ENCODE measurements at places on chromosomes 12 and 14.

DNA sequence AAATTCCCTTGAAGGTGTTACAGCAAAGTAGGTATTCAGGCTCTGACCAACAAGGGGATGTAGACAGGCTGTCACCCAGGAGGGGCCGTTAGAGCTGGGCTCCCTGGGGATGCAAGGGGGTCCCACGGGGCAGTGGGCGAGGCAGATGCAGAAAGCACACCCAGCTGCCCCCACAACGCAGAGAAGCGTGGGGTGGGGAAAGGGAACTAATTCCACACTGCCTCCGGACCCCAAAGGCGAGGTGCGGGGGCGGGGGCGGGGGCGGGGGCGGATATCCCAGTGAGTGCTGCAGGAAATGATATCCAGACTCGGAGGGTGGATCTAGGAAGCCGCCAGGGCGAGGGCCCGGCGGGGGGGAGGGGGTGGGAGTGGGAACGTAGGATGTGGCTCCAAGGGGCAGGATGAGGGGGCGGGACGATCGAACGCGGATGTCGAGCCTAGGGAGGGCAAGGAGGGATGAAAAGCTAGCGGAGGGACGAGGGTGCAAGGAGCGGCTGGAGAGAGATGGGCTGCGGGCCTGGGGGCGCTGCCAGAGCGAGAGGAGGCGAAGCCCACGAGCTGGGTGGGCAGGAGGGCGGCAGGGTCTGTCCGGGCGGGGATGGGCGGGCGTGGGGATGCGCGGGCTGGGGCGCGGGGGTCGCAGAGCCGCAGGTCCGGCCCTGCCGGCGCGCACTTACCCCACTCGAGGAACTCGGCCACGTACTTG is 874 bp downstream of the CDC42BPB start:
- DNase-seq: no peak

- DNase-seq: no peak
These were observed 33.9 kb upstream of the NAV3 start for GRCh38 chr12:77796775-77797174.

- no peak for DNase-seq
These were observed 277.6 kb downstream of the SOX5 start for GRCh38 chr12:23671881-23672280.

DNA sequence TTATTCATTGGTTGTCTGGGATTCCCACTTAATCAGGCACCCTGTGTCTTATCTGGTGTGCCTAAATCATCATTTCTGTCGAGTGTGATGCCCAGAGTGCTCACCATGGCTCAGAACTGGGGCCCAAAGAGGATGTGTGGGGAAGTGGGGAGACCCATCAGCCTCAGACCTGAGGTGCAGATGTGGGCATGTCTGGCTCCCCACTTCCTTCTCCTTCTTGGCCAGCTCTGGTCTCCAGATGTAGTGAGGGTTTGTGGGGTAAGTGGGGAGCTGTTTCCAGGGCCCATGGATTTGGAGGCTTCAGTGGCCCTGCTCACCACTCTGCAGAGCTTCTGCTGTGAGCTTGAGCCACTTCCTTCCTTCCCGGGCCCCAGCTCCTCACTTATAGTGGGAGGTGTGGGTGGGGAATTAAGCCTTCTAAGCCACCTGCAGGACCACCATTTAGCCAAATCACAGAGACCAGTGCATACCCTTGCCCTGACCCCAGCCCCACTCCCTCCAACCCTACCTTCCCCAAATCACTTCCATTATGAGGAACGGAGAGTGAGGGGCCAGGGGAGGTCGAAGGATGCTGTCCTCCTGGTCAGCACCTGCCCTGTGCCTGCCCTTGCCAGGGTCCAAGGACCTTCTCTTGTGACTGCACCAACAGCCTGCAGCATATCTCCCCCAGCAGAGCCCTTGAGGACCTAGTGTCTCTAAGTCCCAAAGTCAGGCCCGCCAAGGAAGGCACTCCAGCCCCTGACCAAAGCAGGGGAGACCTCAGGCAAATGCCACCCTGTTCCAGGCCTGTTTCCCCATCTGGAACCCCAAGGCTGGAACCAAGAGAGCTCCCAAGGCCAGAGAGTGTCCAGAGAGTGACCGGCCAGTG is 278.2 kb upstream of the RTL1 start:
- no peak for DNase-seq

DNA sequence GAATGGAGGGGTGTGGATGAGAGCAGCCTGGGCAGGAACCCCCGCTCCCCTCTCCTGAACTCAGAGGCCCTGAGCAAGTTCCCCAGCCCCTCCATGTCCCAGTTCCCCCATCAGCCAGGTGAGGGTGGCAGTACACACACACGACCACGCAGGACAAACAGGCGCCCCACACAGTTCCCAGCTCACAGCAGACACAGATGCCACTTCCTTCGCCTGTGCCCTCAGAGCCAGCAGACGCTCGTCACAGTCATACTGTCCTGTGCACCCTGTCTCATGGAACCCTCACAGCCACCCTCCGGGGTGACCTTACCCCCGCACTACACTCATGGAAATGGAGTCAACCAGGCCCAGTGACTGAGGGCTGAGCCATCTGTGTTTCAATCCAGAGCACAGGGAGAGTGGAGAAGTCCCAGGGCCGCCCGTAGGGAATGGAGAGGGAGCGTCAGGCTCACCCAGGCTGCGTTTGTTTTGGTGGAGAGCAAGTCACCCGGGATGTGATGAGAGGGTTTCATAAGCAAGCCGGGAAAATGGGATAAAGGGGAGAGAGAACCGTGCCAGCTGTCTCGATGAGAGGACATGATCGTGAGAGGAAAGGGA is 47.5 kb upstream of the DYNC1H1 start:
- DNase-seq: no peak

DNA sequence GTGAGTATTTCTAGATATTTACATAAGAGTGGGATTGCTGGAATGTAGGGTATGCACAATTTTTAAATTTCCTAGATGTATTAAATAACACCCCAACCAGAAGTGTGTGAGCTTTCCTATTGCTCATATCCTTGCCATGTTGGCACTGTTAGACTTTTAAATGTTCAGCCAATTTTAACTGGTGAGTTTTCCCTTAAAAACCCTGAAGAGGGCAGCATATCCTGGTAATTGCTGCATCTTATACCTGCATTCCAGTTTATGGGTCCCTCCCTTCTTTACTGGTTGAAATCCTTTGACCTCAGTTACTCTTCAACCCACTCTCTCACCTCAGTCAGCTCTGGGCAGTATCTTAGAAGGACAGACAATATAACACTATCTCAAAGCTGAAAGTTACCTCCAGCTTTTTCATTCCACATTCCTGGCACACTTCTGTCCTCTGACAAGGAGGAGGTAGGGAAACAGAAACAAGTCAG is 270.6 kb downstream of the PAWR start:
- no peak for DNase-seq

DNA sequence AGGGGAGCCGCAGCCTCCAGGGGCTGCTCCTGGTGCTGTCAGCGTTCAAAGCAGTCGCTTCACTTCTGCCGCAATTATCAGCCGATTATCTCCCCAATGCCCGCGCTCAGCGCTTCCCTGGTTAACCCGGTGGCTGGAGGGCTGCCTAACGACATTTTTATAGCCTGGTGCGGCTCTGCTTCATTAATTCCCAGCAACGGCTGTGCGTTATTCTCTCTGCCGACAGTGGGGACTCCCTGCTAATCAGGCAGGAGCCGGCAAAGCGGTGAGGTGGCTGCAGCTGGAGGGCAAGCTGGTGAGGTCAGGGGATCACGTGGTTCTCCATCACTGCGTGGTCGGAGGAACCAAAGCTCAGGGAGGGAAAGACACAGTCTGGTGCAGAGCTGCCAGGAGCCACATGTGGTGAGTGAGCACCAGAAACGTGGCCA is 62.9 kb downstream of the GLRX5 start:
- no peak for DNase-seq

DNA sequence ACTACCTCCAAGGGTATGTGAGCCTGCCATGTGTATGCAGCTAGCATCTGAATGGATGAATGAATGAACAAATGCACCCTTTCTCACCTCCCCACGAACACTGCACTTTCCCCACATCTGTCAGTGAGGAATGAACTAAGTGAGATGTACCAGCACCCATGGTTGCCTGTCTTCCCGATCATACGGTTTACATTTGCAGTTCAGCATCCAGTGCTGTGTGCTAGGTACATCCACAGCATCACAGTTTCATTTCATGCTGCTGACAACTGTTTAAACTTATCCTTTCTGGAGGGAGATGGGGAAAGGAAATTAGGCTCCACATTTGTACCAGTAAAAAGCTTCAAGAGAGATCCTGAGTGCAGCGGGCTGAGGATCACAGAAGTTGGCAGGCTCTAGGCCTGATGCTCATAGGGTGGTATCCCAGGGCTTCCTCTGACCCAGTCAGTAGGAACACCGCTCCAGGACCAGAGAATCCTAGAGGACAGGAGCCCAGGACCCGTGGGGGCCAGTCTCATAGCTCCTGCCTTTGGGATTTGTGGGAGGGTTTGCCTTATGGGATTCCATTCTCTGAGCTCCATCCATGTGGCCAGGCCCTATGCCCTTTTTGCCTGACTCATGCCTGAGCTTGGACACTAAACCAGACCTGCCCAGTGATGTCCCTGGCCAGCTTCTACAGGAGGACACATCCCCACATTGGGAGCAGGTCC is 294.5 kb downstream of the CACNA1C start:
- no peak for DNase-seq

- no peak for DNase-seq
These were observed 47.6 kb downstream of the ADIPOR2 start for GRCh38 chr12:1738446-1738845.

DNA sequence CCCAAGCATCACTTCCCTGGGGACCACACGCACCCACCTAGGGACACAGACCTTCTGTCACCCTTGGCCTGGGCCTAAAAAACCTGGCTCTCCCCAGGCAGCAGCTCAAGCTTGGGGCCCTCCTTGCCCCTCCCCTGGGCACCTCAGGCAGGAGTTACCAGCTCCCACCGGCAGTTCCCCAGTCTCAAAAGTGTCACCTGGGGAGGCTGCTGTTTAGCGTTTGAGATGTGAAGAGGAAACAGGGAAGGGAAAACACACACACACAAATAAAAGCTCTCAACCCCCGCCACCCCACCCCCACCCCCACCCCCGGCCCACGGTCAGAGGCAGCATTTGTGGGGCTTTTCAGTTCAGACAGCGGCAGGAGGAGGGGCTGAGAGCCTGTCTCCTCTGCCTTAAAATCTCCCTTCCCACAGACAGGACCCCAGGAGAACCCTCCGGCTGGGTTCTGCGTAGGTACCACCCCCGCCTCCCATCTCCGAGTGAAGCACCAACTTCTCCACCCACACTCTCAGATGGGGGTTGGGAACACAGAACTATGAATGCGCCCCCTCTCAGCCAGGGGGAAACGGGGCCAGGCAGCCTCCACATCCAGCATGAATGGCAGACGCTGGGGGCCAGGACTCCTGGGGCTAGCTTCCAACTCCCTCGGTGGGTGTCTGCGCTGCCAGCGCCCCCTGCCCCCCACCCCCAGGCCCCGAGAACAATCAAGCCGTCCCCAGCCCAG is 3.0 kb downstream of the NCOR2 start:
- DNase-seq: no peak

- DNase-seq: no peak
These were observed 579 bp upstream of the BLOC1S1 start for GRCh38 chr12:55715169-55715764.

DNA sequence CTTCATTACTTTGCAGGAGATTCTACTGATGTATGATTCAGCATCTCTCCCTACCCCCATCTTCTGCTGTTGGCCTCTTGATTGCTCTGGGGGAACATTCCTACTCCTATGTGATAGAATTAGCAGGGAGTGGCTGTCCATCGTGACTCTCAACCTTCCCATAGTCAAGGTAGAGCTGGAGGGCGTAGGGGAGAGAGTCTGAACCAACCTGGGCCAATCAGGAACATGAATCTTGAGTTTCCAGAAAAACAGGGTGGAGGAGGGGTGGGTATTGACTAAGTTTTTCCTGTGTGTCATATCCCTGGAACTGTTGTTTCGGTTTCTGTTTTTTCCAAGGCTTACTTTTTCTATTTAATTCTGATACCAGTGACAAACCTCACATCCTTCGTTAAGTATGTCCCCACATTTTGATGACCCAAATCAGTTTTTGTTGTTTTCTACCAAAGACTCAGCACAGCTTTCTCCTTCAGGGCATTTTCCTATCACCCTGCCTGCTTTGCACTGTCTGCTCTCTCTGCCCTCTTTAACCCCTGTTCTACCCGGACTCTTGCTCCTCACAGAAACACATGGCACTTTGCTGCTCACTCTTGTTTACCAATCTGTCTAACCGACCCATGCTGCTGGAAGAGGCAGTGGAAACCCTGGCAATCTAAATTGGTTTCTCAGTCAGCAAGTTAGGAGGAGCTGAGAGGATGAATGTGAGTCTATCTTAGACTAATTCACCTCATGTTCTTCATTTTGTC is 1428.3 kb downstream of the AACS start:
- no peak for DNase-seq

DNA sequence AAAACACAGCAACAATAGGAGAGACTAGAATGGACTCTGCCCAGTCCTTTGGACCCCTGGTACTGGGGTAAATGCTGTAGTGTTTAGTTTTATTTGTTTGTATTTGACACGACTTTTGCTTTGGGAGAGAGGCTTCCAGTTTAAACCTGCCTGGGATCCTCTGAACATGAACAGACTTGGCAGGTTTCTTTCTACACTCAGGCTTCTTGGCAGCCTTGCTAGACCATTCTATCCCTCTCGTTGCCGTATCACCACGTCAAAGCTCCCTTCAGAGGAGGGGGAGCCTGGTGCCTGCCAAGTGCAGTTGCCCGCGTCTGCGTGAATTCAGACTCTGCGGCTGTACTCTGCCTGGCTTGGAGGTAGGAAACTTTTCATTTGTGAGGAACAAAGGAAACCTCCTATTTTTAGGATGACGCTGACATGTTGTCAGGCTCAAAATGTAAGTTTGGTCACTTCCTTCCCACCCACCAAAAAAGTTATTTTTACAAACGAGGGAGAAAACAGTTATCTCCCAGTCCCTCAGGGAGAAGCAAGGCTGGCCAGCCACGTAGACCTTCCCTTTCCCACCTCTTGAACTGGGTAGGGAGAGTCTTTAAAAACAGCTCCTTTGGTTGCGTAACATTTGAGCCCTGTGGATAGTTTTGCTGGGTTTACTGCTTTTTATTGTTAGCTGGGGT is 25.9 kb downstream of the CD9 start:
- no peak for DNase-seq

- no peak for DNase-seq
These were observed 436 bp downstream of the VPS33A start for GRCh38 chr12:122265886-122266229.

GRCh38 chr12:130226126-130226525 is 63.9 kb downstream of the FZD10 start:
- DNase-seq: no peak

- DNase-seq: no peak
These were observed 60.7 kb downstream of the GALNT8 start for GRCh38 chr12:4780641-4781611.

DNA sequence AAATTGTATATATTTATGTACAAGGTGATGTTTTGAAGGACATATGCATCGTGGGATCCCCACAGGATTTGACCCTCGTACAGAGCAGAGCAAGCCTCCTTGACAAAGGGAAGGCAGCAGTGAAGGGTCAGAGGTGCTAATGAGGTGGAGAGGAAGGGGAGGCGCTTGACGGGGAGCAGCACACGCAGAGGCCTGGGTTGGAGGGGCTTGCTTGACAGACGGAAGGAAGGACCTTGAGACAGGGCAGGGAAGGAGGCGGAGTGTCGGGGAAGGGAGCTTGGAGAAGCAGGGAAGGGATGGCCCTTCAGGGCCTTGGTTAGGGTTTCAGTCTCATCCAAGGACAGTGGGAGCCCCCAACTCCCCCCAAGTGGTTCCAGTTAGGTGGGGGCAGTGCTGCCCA is 52.6 kb downstream of the ZNF664 start:
- DNase-seq: no peak

GRCh38 chr14:104724981-104725771 is 1.1 kb downstream of the ADSS1 start:
- DNase-seq: no peak
